ENCODE measurements at places on chromosomes 2 and 18.
A peak's percentile ranks its signal among the peaks of the same experiment; 100 is the strongest.

- no peak for DNase-seq
These were observed 10.3 kb upstream of the HOXD1 start for GRCh38 chr2:176178038-176178756.

DNA sequence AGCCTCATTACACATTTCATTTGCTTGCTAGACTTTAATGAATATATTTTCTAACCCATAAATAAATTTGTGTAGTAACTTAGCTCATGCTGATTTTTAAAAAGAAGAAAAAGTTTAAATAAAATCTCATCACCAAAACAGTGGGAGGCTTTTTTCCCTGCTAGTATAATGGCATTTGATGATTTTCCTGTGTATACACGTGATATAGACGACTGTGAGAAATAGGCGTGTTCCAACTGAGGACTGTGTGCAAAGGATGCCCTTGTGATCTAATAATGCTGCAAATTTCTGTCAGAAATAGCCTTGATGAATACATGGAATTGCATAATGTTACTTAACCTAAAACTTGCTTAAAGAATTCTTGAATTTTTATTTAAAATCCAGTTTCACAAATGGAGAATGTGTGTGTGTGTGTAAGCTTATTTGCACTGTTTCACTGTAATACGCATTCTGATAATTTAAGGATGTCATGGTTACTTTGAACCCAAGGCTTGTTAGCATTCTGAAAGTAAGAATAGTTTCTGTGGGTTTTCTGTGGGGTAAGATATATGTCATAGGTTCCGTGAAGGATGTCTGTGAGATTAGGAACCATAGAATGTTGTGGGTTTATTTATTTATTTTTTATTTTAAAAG, 178.0 kb downstream of the DLGAP1 start:
- DNase-seq: no peak

- no peak for DNase-seq
These were observed 86.0 kb downstream of the TACR1 start for GRCh38 chr2:75113231-75113869.

GRCh38 chr2:9473985-9474360, 378 bp upstream of the IAH1 start:
- no peak for DNase-seq

GRCh38 chr2:46329340-46329739, 32.1 kb downstream of the EPAS1 start:
- no peak for DNase-seq

DNA sequence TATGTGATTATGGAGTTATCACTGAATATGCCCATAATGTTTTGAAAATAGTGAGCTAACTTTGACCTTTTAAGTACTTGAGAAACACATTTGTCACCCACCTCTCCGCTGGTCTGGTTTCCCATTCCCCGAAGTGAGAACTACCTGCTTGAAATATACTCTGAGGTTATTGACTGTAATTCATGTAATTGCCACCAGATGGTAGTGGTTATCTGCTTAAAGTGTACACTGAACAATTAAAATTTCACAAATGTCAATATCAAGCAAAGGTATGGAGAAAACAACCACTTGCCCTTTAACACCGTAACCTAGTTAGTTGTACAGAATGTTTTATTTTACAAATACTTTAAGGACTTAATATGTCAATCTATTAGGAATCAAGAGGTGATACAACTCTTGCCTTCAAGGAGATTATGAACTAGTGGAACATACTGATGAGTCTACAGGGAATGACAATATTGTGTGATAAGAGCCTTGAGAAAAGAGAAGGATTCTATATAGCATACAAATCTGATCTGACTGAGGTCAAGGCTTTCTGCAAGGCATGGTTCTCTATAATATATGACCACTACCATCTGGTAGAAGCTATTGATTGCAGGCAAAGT, 316.8 kb upstream of the KCNH7 start:
- peak; percentile 64 for DNase-seq

GRCh38 chr2:177830881-177831386, 241.6 kb downstream of the PDE11A start:
- DNase-seq: no peak

DNA sequence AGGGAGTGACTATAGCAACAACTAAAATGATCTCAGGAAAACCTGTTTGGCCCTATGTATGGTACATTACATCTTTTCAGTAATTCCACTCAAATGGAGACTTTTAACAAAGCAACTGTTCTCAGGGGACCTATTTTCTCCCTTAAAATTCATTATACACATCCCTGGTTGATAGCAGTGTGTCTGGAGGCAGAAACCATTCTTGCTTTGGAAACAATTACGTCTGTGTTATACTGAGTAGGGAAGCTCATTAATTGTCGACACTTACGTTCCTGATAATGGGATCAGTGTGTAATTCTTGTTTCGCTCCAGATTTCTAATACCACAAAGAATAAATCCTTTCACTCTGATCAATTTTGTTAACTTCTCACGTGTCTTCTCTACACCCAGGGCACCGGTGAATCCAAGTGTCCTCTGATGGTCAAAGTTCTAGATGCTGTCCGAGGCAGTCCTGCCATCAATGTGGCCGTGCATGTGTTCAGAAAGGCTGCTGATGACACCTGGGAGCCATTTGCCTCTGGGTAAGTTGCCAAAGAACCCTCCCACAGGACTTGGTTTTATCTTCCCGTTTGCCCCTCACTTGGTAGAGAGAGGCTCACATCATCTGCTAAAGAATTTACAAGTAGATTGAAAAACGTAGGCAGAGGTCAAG, 955 bp downstream of the TTR start:
- DNase-seq: no peak

- DNase-seq: no peak
These were observed 217.5 kb upstream of the SOX11 start for GRCh38 chr2:5474716-5475115.
